NCI-H526 (cell line): ENCODE measurements at places on chromosomes 7 and 10.

DNA sequence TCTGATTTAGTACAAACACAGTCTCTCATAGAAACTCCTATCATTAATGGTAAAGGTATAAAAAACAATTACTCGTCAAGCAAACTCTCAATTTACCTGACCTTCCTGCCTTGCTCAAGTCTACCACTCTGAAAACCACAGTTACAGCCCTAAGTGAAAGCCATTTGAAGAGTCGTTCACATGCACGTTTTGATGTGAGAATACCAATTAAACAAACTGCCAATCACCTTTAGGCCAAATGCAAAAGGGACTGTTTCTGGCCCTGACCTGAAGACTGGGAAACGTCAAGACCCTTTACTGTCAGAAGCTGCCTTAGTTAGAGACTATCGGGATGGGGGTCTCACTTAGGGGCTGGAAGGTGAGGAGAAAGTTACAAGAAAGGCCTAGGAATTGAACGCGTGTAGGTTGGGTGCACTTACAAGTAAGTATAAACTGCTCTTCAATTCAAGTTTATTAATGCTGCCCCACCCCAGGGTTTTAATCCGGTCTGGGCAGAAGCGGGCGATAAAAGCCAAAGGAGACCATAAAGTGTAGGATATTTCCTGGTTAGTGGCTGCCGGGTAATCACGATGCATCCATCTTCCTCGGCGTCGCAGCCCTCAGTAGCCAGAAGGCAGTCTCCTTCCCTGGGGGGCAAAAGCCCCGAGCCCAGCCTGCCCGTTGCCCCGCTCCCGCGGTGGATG, 935 bp downstream of the TM9SF3 start:
- DNase-seq, result peak; percentile 38

DNA sequence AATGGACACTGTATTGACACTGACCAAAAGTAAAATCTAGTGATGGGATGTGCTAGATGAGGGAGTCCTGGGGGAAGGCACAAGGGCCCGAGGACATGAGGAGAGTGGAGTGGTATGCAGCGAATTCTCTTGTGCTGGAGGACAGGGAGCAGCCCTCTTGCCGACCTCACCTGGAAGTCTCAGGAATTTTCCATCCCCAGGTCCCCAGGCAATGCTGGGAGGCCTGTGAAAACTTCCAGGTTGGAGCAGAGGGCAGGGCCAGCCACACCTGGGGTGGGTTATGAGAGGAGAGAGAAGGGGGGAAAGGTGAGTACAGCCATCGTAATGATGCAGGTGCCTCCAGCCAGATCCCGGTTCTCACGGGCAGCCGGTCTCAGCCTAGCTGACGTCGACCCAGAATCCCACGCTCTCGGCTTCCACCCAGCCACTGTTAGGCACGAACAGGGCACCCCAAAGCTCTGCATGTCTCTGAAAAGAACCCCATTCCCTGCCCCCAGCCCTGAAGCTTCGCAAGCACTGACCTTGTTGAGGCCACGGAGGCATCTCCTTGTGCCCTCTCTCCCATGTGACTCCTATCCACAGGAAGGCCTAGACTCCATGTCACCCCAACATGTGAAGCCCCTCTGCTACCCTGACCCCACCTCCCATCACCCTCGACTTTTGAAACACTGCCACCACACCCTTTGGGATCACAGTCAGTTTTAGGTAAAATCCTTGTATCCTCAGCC, 239.7 kb upstream of the MYO3A start:
- DNase-seq, result no peak

GRCh38 chr7:69363136-69363535, 235.1 kb upstream of the AUTS2 start:
- no peak for DNase-seq

DNA sequence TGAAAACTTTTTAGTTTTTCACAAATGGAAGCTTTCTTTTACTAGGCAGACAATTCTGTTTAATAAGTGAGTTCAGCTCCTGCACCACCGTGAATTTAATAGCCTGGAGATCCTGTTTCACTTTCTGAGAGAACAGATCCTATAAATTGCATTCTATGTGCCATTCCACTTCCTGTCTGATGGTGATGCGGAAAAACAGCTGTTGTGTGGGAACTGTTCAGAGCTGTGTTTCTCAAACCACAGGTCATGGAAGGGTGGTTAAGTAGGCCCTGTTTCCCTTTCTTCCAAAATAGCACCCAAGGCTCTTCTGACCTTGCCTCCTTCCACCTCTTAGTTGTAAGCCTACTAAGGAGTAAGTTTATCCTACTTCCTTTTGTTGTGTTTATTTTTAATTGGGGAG, 97.2 kb upstream of the DKK1 start:
- DNase-seq, result no peak

- DNase-seq, result peak; percentile 71
Measured at GRCh38 chr7:45920502-45921380, at the start of gene IGFBP3. IGFBP3 (minus strand) TSS chr7:45921272; CDS start chr7:45921140, 132 bp downstream.

DNA sequence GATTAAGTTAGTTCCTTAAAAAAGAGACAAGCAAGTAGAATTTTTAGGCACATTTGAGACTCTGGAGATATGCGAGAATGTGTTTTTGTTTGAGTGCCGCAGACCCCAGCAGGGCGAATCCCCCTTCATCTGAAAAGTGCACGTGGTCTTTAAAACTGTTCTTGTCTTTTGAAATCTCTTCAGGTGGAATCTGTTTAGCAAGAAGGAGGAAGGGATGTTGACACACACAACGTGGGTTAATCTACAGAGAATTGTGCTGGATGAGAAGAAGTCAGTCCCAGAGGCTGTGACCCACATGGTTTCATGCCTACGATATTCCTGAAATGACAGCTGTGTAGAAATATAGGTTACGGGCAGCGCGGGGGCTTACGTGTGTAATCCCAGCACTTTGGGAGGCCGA, 27.1 kb upstream of the ZFAND2A start:
- no peak for DNase-seq

DNA sequence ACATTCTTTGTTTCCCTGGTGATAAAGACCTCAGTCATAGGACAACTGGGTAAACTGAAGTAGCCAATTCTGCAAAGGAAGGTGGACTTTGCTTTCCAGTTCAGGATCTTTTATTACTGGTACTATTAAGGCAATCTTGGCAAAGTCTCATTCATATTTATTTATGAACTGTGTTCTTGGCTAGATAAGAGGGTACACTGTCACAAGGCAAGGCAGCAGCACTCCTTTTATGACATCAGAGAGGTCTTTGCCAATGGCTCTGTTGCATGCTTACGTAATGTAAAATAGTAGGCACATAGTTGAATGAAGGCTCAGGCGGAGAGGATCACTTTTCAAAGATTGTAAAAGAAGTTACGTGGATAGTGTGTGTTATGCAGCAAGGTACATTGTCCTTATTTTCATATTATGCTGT, 63.7 kb upstream of the PDK4 start:
- DNase-seq, result no peak

GRCh38 chr7:92639213-92639896, 49.2 kb upstream of the FAM133B start:
- peak; percentile 67 for DNase-seq

DNA sequence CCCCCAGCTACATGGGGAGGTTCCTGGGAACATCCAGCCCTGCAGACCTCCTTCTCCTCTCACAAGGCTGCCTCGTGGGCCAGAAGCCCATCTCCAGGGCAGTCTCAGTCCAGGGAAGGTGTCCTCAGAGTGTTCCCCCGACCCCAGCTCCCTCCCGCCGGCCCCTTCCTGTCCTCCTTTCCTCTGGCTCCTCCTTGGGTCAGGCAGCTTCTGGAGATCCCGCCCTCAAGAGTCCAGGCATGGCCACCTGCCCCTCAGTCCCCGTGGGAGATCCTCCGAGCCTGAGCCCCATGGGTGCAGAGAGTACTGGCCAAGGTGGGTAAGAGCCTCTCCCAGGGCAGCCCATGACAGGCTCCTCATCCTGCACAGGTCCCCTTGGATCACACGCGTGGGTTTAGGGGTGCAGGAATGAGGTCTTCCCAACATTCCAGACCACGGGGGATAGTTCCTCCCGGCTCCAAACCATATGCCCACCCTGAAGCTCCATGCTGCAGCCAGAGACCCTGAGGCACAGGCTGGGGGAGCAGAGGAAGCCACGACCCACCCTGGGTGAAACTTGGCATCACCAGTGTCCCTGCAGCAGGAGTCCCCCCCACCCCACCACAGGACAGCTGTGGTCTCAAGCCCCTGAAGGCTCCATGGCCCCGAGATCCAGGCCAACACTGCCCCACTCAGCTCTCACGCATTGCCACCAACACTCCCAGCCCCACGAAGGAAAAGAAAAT, 65.5 kb downstream of the OAT start:
- DNase-seq, result no peak

GRCh38 chr7:151674161-151674920, 154.6 kb upstream of the RHEB start:
- DNase-seq, result no peak

DNA sequence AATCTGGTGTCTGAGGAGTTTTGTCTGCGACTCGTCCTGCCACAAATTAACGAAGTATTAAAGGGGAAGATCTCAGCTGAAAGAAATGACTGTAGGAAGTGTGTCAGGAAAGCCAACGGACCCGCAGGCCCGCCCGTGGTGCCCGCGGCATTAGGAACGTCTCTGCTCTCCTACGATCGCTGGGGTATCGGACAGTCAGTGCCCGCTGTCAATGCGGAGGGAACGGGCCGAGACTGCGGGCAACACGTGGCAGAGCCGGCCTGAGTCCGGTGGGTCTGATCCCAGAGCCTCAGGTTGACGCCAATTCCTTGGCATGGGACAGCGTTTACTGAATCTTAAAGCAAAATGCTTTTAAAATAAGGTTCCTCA, 128.7 kb downstream of the KBTBD2 start:
- no peak for DNase-seq

- DNase-seq, result no peak
Measured at GRCh38 chr10:125157505-125157904, 2.9 kb downstream of the CTBP2 start.

DNA sequence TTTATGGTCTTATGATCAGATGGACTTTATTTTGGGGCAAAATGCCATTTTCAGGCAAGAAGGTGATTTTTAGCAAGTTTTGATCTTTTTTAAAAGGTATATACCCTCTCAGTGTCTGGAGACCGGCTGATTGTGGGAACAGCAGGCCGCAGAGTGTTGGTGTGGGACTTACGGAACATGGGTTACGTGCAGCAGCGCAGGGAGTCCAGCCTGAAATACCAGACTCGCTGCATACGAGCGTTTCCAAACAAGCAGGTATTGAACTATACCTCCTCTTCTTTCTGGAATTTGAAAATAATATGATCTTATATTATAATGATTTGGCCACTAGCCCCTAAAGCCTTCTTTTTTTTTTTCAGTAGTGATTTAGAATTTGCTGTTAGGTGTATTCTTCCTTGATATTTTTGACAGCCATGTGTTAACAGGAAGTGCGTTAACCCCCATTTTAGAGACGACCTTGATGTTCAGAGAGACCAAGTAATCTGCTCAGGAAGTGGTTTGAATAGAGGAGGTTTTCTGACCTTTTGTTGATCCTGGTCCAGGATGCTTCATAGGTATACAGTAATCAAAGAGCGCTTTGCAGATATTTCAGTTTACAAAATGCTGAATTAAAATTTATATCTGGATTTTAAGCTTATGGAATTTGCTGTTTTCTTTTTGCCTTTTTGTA, 6.2 kb downstream of the BUB3 start:
- DNase-seq, result no peak

GRCh38 chr7:132489776-132490237, 86.5 kb downstream of the PLXNA4 start:
- DNase-seq, result no peak

DNA sequence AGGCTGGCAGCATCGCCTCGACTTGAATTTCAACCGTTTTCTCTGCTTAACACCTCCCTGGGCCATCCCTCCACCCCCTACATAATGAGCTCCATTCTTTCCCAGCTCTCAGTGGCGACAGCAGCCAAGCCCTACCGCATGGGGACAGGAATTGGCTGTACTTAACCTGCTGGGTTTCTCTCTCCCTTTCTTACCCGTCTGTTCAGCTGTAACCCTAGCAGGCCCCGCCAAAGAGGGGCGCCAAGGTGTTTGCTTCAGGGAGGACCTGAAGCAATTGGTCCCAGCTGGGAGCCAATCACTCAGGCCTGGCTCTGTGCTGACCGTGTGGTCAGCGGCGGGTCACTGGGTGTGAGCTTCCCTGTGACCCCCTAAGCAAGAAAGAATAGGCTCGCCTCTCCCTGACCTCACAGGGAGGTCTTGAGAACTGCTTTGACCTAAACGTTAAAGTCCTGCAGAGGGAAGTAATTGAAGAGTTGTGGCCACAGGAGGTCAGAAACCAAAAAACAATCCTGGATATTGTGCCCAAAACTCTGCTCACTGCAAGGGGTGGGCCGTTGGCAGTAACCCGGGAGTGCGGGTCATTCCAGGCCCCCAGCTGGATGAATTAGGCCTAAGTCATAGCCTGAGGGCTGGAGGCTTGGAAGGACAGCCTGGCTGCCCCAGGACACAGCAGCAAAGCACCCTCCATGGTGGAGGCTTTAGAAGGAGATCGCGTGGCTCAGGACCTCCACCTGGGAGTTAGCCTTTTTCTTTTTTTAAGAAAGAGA, 114.6 kb downstream of the ITIH5 start:
- peak; percentile 27 for DNase-seq

DNA sequence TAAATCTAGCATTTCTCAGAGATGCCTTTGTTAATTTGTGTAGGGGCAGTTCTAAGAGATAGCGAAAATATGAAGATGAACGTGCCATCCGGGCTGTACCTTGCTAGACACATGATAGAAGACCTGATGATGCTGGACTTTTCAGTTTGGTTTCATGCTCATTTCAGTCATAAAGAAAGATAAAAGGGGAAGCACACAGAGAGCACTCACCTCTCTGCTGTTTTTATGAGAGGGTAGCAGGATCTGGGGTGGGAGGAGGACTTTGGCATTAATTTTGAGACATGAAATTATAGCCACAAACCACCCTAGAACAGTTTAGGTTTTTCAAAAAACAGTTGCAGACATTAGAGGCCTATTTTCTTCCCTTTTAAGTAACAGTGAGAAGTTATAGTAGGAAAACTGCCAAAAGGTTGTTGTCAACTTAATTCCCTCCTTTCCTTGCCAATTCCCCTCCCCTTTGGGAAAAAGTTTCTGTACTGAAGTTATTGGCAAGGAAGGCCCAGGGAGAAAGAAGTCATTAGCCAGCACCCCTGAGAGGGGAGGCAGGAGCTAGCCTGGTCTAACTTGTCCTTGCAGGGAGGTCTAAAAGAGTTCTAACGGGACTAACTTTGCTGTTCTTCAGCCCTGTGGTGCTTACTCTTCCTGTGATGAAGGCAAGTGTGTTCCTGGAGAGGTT, 2.6 kb downstream of the ST7 start:
- DNase-seq, result no peak

- no peak for DNase-seq
Measured at GRCh38 chr7:142180426-142180825, 68.9 kb downstream of the MGAM2 start.
